Dermis blood vessel endothelial cell (primary cell): ENCODE measurements at places on chromosomes 6 and 20. TPM values are rescaled to one million over a fixed set of nuclear protein-coding genes. Genes with fewer than 3 reads are reported as not detected.

The NTSR1 gene
- 0.05 TPM in 1 of 2 replicates, not detected in the other for total RNA-seq

DNA sequence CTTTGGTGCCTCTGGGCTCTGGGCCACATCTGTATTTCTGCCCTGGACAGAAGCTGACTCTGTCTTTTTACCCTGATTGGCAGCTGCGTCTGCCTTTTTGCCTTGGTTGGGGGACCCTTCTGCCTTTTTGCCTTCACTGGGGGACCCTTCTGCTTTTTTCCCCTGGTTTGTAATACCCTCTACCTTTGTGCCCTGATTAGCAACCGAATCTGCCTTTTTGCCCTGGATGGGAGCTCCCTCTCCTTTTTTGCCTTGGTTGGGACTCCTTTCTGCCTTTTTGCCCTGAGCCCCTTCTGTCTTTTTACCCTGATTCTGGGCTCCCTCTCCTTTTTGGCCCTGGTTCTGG is 23.4 kb downstream of the RRBP1 start:
- DNase-seq = no peak

The ISM1 gene
- 0.09 and 0.17 TPM in 2 replicates for total RNA-seq

GRCh38 chr6:87575423-87575822 is 14.4 kb downstream of the RARS2 start:
- DNase-seq = no peak
